ENCODE measurements at places on chromosomes 7 and 10.

DNA sequence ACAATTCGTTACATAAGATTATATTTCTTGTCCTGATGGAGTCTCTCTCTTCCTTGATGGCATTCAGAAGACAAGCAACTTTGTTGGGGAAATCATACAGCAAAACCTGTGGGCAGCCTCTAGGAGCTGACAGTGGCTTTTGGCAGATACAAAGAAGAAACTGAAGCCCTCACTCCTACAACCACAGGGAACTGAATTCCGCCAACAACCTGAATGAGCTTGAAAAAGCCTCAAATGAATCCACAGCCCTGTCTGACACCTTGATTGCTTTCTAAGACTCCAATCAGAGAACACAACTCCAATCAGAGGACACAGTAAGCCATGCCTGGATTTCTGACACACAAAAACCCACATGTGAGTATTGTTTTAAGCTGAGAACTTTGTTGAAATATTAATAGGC is 576.8 kb upstream of the LRRTM3 start:
- no peak for DNase-seq

DNA sequence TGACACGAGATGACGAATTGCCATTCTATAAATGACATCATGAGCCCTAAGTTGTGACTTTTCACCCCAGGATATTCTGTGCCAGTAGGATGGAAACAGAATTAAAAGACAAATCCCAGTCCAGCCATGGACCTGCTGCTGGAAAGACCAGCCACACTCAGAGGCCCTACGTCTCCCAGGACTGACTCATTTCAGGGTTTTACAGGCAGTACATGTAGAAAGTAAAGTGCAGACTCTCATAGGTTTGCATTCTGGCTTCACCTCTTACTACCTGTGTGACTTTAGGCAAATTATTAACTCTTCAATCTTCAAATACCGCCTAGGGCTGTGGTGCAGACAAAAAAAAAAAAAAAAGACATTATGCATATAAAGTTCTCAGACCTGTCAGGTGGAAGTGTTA is 188.8 kb downstream of the NEBL start:
- DNase-seq, result no peak

GRCh38 chr7:79668292-79668691 is 214.8 kb upstream of the MAGI2 start:
- no peak for DNase-seq

DNA sequence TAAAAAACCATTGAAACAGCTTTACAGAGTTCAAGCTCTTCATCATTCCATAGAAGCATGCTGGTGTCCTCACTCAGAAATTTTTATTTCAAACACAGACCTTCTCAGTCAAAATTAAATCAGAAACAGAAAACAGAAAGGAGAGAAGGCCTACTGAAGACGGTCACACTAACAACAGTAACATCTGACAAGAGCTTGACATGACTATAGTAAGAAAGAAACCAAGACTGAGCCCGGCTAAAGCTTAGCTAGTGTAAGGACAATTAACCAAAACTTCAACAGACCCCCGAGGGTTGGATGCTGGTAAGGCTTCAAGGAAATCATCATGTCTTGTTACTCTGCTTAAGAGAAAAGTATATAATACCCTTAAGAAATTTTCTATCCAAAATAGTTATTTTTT is 38.6 kb downstream of the MTPN start:
- no peak for DNase-seq

DNA sequence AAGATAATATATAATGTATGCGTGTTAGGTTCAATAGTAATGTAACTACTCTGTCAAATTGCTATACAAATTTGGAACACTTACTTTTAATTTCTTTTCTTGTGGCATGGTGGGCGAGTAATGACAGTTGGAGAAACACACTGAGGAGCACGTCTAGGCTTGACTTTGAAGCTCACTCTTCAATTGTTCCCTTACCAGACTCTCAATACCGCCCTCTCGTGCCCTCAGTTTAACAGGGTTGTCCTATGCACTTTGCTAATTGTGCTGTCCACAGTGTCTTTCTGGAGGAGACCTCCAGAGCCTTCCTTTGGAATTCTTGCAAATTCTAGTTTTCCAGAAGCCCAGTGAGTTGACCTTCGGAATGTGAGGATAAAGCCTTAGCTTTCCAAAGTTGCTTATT is 107.2 kb upstream of the RELN start:
- DNase-seq, result no peak
